ENCODE measurements at places on chromosomes 2 and 18.

DNA sequence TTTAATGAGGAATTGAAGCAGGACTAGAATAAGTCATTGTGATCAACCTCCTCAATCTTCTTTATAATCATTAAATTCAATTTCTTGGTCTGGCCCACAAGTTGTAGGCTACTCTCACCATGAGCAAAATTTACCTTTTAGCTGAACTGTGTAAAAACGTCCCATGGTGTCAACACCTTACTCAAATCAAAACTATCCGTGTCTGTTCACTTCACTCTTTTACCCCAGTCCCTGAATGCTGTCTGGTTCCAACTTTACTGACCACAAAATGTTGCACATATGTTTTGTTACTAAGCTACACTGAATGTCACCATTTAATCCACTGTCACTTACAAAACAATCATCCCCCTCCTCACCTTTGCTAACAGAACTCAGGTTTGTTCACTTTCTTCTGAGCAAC is 951.6 kb upstream of the SLC39A10 start:
- no peak for DNase-seq

- DNase-seq, result no peak
Observed at GRCh38 chr2:211816754-211817153, 721.8 kb downstream of the ERBB4 start.

DNA sequence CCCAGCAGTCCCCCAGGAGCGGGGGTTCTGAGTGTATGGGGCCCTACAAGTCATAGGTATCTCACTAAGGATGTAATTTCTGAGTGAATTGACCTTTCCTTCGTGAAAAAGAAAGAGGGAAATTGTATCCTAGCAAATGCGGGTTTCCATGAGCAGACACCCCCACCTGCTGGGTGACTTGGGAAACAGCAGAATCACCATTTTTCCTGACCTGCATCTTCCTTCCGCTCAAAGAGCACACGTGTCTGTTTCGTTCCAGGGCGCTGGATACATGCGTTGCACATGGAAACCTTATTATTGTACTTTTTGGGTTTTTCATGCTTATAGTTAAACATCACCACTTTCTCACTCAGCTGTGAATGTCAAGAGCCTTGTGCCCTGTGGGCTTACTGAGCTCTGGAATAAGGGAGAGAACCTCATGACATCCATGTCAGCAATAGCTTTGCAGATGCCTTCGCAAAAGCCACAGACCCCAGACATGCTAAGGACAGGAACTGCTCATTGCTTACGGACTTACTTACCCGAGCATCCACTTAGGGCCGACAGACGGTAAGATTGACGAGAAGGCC is 132.8 kb downstream of the TPO start:
- no peak for DNase-seq

DNA sequence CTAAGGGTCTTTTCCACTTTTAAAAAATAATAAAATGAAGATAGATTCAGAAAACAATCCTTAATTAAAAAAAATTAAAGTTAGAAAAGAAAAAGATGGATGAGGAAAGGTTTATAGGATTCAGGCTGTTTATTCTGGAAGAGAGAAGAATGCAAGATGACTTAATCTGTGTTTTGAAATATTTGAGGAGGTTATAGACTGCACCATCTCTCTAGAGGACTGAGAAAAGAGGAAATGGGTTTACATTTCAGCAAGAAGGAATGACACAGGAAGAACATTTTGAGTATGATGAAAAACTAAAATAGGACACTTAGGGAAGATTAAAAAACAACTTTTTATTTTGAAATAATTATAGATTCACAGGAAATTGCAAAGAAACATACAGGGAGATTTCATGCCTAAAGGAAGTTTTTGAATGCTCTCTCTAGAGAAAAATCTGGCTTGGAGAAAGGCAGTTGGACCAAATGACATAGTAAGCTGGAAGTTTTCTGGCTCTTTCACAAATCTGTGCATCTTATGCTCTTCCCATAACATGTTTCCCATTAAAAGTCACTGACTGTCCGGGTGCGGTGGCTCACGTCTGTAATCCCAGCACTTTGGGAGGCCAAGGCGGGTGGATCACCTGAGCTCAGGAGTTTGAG is 75.0 kb downstream of the CERS6 start:
- no peak for DNase-seq

DNA sequence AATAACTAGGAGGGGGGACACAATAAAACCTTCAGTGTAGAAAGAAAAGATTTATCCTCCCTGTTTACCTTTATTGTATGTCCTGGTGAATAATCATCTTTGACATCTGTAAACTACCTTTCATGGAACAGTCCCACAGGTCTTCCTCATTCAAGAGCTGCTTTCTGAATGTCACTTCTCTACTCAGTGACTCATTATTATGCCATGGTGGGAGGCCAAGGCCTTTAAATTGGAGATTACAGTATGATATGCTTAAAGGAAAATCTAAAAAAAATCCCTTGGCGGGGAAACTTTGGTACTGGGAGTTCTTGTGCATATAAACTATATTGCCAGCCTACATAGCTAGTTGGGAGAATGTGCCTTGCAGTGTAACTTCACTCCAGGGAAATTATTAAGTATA is 713.0 kb downstream of the TDRD15 start:
- DNase-seq, result no peak

DNA sequence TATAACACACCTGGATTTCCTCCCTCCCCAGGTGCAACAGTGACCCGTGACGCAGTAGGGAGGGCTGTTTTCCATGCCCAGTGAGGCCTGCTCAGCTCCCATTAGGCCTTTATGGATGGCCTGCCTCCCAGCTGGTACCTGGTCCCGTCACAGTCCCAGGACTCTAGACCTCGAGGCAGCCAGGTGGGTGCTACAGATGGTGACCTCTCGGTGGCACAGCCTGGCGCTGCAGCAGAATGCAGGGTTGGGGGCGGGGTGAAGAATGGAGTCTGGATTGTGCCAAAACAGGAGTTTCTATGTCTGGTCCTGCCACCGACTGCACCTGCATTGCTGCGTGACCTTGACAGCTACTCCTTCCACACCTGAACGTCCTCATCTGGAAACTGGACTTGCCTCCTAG is 18.0 kb upstream of the YWHAQ start:
- DNase-seq, result no peak

- no peak for DNase-seq
Observed at GRCh38 chr2:206984206-206984605, 44.9 kb downstream of the CPO start.

DNA sequence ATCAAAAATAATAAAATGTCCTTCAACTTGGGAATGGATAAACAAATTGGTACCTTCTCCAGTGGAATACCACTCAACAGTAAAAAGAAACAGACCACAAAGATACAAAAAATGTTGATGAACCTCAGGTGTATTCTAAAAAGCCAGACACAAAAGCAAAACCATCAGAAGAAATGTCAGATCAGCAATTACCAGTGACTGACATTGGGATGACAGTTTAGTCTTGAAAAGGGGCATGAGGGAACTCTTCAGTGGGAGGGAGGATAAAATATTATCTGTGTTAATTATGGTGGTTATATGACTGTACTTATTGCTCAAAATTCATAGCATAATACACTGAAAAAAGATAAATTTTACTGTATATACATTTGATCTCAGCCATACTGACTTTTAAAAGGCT is 473.0 kb downstream of the TMX3 start:
- no peak for DNase-seq

Measured in activated T-helper 9 cell treated with anti-CD3 and anti-CD28 coated beads, Interleukin-2, amount 50 U/mL, for 16 hours (primary cell).